MM.1S (cell line): ENCODE measurements at places on chromosomes 11 and 22.

GRCh38 chr11:74695705-74696280 lies 35.4 kb downstream of the CHRDL2 start:
- no peak for DNase-seq

DNA sequence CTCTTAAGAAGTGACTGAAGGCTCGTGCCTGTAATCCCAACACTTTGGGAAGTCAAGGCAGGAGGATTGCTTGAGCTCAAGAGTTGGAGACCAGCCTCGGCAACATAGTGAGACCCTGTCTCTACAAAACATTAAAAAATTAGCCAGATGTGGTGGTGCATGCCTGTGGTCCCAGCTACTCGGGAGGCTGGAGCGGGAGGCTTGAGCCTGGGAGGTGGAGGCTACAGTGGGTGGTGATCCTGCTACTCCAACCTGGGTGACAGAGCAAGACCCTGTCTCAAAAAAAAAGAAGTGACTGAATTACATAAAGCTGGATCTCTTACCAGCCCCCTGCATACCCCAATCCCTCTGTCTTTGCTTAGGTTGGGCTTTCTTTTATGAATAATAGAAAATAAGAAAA lies 58.1 kb downstream of the C22orf31 start:
- no peak for DNase-seq

DNA sequence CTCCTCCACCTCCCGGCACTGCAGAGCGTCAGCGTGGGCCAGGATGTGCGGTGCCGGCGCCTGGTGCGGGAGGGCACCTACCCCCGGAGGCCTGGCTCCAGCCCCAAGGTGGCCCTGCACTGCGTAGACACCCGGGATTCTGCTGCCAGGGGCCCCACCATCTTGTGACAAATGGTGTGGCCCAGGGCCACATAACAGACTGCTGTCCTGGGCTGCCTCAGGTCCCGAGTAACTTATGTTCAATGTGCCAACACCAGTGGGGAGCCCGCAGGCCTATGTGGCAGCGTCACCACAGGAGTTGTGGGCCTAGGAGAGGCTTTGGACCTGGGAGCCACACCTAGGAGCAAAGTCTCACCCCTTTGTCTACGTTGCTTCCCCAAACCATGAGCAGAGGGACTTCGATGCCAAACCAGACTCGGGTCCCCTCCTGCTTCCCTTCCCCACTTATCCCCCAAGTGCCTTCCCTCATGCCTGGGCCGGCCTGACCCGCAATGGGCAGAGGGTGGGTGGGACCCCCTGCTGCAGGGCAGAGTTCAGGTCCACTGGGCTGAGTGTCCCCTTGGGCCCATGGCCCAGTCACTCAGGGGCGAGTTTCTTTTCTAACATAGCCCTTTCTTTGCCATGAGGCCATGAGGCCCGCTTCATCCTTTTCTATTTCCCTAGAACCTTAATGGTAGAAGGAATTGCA lies 13.5 kb downstream of the TSKU start:
- DNase-seq, result no peak

DNA sequence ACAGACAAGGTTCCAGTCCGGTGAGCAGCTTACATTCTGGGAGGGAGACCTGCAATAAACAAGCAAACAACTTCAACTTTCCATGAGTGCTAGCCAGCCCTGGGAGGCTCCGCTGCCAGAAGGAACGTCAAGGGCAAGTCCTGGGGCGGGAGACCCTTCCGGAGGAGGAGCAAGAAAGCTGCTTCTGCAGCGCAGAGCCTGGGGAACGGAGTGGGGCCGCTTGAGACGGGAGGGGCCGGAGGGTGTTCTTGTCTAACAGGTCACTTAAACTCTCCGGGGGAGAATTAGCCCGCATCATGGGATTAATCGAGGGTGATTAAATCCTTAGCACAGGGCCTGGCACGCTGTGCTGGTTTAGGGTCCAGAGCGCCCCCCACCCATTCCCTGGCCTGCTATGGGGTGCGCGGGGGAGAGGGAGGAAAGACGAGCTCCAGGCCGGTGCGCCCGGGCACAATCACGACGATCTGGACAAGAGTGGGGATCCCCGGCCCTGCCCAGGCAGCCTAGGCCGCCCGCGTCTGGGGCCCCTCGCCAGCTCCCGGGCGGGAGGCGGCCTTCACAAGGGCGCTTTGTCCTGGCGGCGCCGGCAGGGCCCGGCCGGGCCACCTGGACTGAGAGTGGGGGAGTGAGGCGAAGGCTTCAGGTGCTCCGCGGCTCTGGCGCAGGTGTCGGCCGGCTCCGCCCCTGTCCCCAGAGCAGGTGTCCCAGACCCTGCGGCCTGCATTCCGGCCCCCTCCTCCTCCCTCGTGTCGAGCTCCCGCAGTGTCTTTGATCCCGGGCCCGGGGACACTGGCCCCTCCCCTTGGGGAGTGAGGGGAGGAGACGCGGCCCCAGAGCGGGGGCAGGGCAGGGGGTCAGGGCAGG lies 663 bp upstream of the LARGE2 start:
- DNase-seq, result peak; percentile 75

DNA sequence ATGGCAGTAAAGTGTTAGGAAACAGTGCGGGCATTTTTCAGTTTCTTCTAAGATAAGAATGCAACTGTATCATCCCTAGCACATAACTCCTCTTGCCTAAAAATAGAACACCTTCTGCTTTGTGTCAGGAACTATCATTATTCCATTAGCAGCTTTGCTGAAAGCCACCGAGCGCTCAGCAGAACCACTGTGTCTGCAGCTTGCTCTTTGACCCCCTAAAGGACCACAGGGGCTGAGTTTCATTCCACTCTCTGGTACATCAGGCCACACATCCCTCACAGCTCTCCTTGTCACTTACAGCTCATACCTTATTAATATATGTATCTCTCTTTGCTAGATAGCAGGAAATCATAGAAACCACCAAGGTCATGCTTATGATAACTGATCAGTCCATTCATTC lies 360.2 kb downstream of the KCNA4 start:
- DNase-seq, result no peak

- no peak for DNase-seq
These were observed 65.9 kb downstream of the ADAMTS15 start for GRCh38 chr11:130514316-130514715.

DNA sequence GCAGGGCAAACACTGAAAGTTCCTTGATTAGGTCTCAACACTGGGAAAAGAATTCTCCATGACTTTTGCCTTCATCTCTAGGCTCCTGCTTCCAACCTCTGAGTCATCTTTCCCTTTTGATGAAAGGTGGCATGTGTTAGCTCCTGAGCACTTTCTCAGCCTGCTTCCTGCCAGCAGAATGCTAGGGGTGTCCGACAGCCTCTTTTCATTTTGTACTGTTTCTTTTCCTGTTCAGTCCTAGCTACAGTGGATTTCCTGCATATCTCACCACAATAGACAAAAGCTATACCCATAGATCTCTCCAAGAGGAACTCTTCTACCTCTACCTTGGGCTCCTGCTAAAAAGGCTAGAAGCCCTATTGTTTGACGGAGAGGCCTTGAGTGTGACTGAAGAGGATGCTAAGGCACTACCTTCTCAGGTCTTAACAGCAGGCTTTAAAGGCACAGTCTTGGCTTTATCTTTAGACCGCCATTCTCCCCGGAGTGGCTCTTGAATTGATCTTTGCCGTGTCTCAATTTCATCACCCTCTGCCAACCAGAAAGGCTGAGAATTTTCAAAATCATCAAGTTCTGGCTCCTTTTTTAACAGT lies 145.5 kb downstream of the RBFOX2 start:
- peak; percentile 28 for DNase-seq

- DNase-seq, result peak; percentile 86
These were observed 6.5 kb upstream of the RASD2 start for GRCh38 chr22:35534091-35534490.

- DNase-seq, result peak; percentile 37
These were observed 38.0 kb upstream of the TBCEL start for GRCh38 chr11:120985718-120986569.

DNA sequence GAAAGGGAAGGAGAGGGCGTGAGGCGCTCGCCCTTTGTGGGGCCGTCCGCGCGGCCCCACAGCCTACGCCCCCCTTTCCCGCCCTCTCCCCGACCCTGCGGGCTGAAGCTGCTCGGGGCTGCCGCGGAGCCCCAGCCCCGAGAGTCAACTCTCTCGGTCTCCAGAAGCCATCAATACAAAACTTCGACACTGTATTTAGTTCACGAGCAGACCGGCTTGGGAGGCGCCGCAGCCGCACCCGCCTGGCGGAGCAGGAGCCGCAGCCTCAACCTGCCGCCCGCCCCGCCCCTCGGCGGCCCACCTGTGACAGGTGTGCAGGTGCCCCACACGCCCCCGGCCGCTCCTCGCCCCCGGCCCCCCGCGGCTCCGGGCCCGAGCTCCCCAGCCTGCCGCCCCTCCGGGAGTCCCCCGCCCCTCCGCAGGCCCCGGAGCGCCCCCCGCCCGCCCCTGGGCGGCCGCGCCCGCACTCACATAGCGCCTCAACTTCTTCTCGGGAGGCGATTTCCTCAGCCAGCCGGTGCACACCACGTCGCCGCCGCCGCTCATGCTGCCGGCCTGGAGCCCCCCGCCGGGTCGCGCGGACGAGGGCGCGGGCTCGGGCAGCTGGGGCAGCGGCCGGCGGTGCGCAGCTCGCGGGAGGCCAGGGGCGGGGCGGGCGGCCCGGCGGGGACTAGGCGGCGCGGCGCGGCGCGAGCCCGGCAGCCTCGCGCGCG lies at the start of gene GAB2:
Gene GAB2, minus strand, starts transcription at position 646 of the 713 bp plus-strand sequence. Its CDS starts 100 bp downstream, at position 546.
- DNase-seq, result peak; percentile 31

DNA sequence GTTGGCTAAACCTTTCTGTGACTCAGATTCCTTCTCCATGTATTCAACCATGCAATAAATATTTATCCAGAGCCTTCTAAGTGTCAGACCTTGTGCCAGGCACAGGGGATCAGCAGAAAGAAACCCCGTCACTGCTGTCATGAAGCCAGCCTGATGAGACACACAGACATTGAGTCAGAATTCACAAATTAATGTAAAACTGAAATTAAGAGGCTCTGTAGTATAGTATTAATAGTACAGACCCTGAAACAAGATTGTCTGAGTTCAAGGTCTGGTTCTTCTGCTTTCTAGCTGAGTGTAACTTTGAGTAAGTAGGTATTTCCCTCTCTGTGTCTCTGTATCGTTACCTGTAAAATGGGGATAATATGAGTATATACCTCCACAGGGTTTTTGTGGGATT lies 46.9 kb downstream of the ME3 start:
- no peak for DNase-seq

DNA sequence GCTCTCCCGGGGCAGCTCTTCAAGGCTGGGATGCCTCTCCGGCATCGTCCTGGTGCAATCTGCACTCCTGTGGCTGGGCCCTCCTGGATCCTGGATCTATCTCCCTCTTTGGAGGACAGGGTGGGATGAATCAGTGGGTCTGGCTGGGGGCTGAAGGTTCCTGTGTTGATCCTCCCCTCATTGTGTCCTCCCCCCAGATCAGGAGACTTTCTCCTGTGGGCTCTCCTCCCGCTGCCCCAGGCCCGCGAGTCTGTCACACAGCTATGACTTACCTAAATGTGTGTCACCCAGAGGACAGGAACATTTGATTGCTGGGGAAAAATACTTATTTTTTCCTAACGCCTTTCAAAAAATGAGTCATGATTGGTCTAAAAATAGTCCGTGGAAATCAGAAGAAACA lies 106.8 kb upstream of the NECTIN1 start:
- no peak for DNase-seq

DNA sequence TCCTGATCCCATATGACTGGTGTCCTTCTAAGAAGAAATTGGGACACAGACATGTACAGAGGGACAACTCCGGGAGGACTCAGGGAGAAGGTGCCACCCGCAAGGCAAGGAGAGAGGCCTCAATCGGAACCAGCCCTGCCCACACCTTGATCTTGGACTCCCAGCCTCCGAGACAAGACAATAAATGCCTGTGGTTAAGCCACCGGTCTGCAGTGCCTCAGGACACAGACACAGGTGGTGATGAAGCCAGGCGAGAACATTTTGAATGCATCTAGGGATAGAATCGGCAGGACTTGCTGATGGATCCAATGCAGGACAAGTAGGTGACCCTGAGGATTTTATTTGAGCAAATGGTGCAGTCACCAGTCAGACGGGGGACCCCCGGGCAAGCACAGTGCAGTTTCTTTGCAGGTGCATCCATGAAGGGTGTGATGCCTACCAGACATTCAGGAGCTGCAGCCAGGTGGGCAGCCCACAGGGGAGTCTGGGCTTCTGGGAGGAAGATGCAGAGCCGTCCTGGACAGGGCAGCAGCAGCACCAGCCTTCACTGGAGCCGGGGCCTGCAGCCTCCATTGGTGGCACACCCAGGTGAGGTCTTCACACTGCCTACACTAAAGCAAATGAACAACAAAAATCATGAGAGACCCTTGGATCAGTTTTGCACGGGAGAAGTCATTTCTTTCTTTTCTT lies 20.2 kb upstream of the SEPTIN5 start:
- no peak for DNase-seq

DNA sequence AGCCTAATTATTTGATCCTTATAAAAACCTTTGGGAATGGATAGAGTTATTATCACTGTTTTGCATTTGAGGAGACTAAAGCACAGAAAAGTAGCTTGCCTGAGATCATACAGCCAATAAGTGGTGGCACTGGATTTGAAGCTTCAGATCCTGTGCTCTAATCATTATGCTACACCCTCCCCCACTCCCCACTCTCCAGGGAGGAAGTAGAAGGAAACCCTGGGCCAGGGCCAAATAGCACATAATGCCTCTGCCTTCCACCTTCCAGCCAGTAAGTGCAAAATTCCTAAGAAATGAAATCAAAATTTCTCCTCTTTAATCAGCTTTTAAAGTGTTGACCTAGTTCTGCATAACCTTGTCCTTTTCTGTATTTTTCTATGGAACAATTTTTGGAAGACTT lies 61.6 kb downstream of the SIK2 start:
- no peak for DNase-seq

DNA sequence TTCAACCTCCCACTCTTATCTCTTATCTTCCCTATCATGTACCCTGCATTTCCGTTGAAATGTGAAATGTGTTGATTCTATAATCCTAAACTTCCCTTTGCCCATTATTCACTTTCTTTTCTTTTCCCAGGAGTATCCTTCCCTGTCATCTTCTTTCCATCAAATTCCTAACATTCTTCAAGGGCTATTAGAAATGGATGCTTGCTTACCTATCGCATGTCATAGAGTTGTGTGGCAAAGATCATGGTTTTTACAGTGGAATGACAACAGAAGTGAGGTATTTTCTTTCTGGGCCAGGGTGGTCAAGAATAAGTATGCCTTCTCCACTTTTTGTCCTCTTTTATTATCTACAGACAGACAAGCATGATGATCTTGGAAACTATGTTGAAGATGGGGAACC lies 124.4 kb upstream of the SLC5A12 start:
- no peak for DNase-seq

GRCh38 chr11:95148406-95148805 lies 58.8 kb downstream of the ENDOD1 start:
- no peak for DNase-seq

- no peak for DNase-seq
These were observed 1.3 kb downstream of the ESAM start for GRCh38 chr11:124760806-124761205.

DNA sequence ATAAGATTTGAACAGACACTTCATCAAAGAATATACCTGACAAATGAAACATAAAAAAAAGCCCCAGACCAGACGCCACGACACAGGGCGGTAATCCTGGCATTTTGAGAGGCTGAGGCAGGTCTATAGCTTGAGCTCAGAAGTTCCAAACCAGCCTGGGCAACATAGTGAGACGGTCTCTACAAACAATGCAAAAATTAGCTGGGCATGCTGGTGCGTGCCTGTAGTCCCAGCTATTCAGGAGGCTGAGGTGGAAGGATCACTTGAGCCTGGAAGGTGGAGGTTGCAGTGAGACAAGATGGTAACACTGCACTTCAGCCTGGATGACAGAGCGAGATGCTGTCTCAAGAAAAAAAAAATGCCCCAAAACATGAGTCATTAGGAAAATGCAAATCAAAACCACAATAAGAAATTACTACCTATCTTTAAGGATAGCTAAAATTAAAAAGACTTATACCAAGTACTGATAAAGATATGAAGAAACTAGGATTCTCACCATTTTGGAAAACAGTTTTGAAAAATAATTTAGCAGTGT lies 91.7 kb upstream of the GRAMD1B start:
- no peak for DNase-seq
